ENCODE measurements at places on chromosomes 1 and 21.

GRCh38 chr21:42584296-42584641 lies 69.2 kb upstream of the PDE9A start:
- no peak for DNase-seq

- no peak for DNase-seq
Observed at GRCh38 chr1:200302921-200303290, 106.9 kb downstream of the ZNF281 start.

- DNase-seq, result no peak
Observed at GRCh38 chr1:233368789-233369130, 41.2 kb downstream of the MAP3K21 start.

DNA sequence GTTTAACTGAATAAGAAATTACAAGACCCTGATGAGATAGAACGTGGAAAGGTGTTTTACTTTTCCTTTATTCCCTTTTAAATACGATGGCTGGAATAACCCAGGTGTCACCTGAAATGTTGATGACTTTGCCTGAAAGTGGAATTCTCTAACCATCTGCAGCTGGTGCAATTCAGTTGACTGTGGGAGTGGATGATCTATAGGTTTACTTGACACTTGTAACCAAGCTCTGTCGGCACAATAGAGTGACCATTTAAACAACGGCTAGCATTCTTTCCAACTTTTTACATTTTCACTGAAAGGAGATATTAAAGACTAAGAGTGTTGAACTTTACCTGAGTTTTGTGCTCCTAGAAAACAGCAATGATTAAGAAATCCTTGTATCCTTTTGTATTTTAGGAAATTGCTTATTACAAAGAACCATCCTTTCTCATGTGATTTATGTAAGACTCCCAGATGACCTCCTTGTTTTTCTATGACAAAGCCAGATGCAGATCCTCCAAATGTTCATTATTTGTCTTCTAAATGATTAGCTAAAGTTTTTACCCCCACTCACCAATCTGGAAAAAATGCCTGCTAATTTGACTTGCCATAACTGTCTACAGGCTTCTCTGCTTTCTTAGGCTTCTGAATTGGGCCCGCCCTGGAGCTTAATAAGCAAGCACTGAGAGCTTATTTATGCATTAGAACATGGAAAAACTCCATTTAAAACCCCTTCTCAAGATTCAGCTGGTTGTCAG lies 129.5 kb upstream of the LRRC7 start:
- DNase-seq, result no peak

DNA sequence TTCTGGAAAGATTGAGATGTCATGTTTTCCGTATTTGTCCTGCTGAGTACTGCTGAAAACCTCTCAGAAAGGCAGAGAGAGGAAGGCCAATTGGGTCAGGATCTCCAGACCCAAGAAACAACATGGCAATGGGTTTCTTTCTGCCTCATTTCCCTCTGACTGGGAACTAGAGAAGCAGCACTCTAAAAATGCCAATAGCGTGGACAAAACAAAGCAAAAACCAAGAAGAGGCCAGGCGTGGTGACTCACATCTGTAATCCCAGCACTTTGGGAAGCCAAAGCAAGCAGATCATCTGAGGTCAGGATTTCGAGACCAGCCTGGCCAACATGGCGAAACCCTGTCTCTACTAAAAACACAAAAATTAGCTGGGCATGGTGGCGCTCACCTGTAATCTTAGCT lies 18.3 kb downstream of the TNFRSF9 start:
- no peak for DNase-seq

GRCh38 chr1:25799935-25800702 lies at the start of gene SELENON:
SELENON (plus strand) TSS chr1:25800193; CDS start chr1:25800231, 38 bp downstream.
- DNase-seq, result no peak

GRCh38 chr21:45471525-45472221 lies 66.7 kb downstream of the COL18A1 start:
- no peak for DNase-seq

DNA sequence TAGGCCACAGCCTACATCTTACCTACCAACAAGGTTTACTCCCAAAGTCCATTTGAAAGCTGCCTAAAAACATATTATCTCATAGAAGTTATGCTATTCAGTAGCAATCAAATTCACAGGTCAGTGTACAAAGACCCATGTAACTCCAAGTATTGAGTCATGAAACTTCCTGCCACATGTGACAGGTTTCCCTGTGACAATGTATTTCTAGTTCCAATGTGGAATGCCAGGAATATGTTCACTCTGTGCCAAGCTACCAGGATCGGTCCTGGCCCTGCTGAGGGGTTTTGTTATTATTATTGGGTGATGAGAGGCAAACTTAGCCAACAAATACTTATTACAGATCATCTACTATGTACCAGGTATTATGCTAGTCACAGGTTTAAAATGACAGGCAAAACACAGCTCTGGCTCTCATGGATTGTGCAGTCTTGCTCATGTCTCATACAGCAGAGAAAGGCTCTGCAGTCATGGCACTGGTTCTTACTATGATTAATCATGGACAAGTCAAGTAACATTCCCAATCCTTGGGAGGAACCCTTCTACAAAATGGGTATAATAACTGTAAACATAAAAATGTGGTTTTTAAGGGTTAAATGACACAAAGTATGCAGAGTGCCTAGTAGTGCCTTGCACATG lies 22.5 kb downstream of the DPH5 start:
- DNase-seq, result no peak

DNA sequence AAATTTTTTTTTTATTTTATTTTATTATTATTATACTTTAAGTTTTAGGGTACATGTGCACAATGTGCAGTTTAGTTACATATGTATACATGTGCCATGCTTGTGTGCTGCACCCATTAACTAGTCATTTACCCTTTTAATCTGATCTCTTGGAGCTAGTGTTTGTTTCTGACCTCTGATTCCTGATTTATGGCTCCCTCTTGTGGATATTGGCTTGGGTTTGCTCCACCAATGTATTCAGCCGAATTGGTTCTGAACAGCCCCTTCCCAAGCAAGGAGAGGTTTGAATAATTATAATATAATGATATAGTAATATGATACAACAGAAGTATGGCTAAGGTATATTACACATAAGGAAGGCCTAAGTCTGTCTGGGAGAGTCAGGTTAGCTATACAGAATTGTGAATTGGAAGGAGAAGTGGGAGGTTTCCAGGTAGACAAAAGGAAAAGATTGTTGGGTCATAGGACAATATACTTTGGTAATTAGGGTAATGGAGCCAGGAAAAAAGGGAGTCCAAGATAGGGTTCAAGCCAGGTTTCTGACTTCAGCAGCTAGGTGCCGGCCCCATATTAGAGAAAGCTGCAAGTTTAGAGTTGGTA lies 53.1 kb upstream of the HMCN1 start:
- no peak for DNase-seq

DNA sequence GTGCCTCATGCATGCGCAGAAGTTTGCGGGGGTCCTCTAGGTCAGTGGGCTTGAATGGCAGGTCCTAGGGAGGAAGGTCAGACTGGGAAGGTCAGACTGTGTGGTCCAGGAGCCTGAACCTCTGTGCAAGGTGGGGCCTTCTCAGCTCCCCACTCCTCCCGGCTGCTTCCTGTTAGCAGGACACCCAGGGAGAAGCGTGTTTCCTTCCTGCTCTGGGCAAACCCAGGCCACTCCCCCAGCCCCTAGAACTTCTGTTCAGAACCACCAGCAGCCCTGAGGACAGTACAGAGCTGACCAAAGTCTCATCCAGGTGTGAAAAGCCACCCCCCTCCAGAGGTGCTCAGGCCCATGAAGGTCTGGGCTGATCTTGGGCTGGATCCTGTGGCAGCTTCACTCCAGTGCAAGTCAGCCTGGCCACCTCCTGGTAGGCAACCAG lies 29.9 kb downstream of the NAV1 start:
- no peak for DNase-seq

- no peak for DNase-seq
Observed at GRCh38 chr1:230321741-230322420, 104.3 kb downstream of the PGBD5 start.

GRCh38 chr1:8174807-8175206 lies 143.1 kb upstream of the SLC45A1 start:
- DNase-seq, result no peak

DNA sequence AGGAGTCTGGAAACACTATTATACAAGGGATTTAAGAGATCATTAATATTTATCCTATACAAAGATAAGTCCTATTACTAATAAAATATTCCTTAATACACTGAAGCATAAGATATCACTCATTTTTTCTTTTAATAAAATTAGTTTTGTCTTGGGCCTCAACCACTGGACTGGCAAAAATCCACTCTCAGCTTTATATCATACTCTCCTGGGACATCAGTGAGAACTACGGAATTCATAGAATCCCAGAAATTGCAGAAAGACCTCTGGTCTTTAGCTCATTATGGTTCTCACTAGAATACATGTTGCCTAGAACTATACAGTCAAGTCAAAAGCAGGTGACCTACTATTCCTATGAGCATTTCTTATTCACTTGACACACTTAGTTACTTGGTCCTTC lies 285.0 kb downstream of the LRRC40 start:
- no peak for DNase-seq

DNA sequence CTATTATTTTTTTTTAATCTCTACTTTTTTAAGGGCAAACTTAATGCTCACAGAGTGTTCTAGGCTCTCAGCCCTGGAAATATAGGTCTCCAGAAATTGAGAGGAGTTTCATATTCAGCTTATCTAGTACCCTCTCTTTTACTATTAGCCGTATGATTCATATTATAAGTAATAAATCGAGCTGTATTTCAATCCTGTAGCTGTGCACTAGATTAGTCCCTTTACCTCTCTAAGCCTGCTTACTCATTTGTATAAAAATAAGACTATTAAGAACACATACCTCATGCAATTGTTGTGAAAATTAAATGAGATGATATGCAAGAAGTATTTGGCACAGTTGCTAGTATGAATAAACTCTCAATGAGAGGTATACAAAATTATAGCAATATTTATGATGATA lies 128.2 kb upstream of the HOOK1 start:
- DNase-seq, result no peak

- DNase-seq, result no peak
Observed at GRCh38 chr21:27108228-27108627, 141.3 kb upstream of the ADAMTS5 start.

- no peak for DNase-seq
Observed at GRCh38 chr1:26352338-26352679, 1.6 kb downstream of the CRYBG2 start.

GRCh38 chr21:41229509-41230248 lies 61.7 kb downstream of the BACE2 start:
- no peak for DNase-seq

GRCh38 chr1:152972196-152972886 lies 1.9 kb downstream of the SPRR4 start:
- no peak for DNase-seq

- DNase-seq, result no peak
Observed at GRCh38 chr1:50700621-50701020, 259.4 kb downstream of the FAF1 start.

- DNase-seq, result no peak
Observed at GRCh38 chr21:25772686-25773085, 37.9 kb downstream of the GABPA start.

GRCh38 chr1:200072636-200073285 lies 45.3 kb downstream of the NR5A2 start:
- no peak for DNase-seq

GRCh38 chr1:166858726-166859419 lies 17.2 kb downstream of the TADA1 start:
- no peak for DNase-seq

GRCh38 chr1:94265011-94265422 lies 27.6 kb upstream of the ARHGAP29 start:
- no peak for DNase-seq

DNA sequence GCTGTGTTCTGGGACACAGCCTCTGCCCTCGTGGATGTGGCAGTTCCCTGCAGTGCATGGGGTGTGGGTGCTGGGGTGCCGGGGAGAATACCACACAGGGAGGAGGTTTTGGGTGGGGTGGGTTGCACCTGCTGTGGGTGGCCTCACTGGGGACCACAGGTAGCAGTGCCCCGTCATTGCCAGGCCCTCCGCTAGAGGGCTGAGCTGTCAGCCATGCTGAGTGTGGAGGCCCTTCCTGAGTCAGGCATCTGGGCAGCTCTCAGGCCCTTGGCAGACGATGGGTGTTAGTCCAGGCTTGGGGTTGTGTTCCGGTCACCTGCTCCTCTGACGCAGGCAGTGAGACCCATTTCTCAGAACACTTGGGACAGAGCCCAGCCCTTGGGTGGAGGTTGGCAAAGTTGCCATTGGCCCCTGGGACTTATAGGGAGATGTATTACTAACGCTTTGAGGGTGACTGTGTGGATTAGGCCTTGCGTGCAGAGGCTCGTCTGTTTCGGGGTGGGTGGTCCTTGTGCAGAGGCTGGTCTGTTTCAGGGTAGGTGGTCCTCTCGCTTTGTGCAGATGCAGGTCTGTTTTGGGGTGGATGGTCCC lies 23.9 kb downstream of the PCNT start:
- DNase-seq, result no peak

DNA sequence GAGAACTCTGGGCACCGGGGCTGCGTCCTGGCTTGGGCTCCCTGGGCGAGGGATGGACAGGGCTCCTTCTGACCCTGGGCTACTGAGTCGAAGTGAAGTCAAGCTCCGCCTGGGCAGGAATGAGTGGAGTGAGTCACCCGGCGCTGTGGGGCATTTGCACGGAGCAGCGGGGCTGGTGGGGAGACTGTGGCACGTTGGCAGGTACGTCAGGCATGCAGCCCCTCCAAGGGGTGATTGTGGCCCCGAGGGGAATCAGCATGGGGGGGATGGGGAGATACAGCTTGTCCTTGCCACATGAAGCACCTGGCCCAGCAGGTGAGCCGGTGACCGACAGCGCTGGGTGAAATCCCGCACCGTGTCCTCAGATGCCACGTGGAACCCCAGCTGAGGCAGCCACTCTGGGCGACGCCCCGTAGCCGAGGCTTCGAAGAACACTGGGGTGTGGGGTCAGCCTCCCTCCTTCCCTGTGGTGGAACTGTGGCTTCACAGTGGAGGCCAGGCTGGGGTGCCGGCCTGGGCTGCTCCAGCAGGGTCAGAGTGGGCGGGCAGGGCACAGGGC lies 62.3 kb downstream of the COL18A1 start:
- DNase-seq, result no peak

DNA sequence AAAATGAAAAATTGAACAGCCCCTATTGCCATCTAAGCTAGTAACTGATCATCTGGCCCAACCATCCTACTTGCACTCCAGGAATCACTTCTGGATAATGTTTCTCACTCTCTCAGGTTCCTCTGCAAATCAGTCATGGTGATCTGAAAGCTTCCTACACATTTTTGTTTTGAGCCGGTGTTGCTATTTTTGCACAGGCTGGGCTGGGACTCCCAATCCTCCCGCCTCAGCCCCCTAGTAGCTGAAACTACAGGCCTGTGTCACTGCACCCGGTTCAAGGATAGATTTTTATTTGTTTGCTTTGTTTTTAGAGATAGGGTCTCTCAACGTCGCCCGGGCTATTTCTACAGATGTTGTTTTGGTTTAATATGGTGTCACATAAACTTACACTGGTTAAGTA lies 40.5 kb upstream of the HMCN1 start:
- DNase-seq, result no peak

GRCh38 chr1:99705385-99705784 lies 59.5 kb downstream of the PALMD start:
- DNase-seq, result no peak

Measured in activated CD4-positive, CD25-positive, alpha-beta regulatory T cell treated with anti-CD3 and anti-CD28 coated beads, Interleukin-2, amount 50 U/mL, for 16 hours (primary cell).